Skin of body (tissue), 3 donors: ENCODE measurements at places on chromosomes 12 and 14. TPM values are rescaled to one million over a fixed set of nuclear protein-coding genes. Genes with fewer than 3 reads are reported as not detected.
A peak's percentile ranks its signal among the peaks of the same experiment; 100 is the strongest.

DNA sequence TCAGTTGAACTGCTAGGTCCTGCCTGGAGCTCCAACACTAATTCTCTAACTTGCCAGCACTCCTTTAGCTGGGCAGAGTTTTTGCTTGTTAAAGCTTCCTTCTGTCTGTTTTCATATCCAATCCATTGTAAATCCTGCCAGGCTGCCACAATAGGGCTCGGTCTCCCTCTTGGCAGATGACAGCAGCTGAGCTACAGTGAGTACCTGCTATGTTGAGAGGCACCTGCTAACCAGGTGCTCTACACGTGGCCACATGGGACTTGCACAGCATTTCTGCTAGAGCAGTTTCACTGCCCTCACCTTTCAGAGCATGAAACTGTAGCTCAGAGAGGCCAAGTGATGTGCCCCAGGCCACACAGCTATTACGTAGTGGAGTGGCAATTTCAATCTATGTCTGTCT, 106.6 kb upstream of the NOS1 start:
- DNase-seq, result no peak

GRCh38 chr14:90533591-90534021, 136.8 kb downstream of the CALM1 start:
- DNase-seq, result no peak

- DNase-seq, result no peak
These were observed 120.1 kb upstream of the NPAS3 start for GRCh38 chr14:32818581-32818980.

DNA sequence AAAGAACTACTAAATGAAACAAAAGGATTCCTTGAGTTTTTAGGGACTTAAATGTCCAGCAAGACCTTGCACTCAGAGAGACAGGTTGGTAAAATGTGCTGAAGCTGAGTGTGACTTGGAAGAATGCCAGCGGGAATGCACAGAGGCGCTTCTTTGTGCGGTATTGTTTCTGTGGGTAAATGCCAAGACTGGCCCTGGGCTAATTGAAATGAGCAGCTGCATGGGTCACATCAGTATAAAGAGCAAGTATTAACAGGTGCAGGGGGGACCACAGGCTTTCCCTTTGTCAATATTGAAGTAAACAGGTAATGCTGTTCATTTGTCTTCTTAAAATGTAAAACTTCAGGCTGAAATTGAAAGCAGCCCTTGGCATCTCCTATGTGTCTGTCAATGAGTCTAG, 74.3 kb downstream of the LMO3 start:
- DNase-seq, result no peak

DNA sequence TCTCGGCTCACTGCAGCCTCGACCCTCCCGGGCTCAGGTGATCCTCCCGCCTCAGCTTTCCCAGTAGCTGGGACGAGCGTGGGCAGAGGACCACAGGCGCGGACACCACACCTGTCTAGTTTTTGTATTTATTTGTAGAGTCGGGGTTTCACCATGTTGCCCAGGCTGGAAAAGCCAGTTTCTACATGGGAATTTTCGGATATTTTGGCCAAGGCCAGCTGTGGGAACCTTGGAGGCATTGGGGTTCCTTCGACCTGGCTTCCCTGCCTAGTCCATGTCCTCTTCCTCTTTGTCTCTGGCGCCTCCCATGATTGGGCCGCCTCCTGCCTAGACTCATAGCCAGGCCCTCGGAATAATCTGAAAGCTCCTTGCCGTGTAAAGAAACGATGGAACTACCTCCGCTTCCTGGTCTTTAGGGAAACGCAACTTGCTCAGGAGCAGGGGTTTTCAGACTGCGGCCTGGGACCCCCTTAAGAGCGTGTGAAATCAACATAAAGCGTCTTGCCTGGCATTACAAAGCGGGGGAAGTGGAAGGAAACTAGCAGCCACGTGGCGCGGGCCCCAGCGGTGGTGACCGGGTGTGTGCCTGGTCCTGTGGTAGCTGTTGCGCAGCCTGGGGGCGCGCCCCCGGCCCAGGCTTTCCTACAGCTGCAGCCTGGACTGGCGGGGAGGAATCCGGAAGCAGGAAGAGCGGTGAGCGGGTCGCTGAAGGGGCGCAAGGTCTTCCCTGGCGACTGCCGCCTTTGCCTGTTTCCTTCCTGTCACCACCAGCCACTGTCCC, 1.4 kb upstream of the HSP90AA1 start:
- DNase-seq, result peak; percentile 44

DNA sequence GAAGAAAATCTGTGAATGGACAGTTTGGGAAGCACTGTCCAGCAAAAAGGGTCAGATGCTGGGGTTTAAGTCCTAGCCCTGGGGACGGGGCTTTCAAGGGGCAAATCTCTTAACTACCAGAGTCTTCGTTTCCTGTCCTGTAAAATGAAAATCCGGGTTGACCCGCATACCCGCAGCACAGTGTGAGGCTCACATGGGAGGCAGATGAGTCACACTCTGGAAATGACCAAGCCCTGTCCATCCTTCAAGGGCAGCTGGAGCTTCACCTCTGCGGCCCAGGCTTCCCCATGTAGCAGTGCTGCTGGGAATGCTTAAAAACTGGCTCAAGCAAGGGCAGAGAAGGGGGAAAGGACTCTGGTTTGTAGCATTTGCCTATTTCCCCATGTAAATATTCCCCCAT, 19.0 kb downstream of the FAM181A start:
- DNase-seq, result no peak

GRCh38 chr14:60087668-60088067, 4.1 kb upstream of the PCNX4 start:
- no peak for DNase-seq

GRCh38 chr12:49582201-49582600, 14.3 kb upstream of the MCRS1 start:
- no peak for DNase-seq

DNA sequence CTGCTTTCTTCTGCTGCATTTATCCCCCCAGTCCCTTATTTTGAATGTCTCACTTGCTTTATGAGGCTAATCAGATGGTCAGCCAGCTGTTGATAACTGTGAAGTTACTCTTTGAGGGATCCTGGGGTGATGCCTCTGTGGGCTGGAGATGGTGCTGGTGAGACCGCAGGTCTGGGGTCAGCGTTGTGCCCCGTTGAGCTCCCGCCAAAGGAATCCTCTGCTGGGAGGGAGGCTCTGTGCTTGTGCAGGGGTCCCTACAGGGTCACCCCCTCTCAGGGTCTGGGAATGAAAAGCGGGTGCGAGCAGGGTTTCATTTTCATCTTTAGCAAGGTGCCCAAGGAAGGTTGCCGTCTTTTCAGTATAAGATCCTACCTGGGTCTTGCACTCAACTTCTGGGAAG, 161.2 kb upstream of the RTL1 start:
- no peak for DNase-seq

GRCh38 chr12:123614531-123614930, 12.6 kb downstream of the DDX55 start:
- DNase-seq, result no peak

- DNase-seq, result no peak
These were observed 39.8 kb downstream of the ITPK1 start for GRCh38 chr14:93075891-93076290.

GRCh38 chr14:47626151-47627035, 49.0 kb downstream of the MDGA2 start:
- DNase-seq, result no peak

GRCh38 chr14:94473666-94474410, 2.2 kb downstream of the SERPINA9 start:
- no peak for DNase-seq

GRCh38 chr14:20999591-20999990, 498 bp downstream of the SLC39A2 start:
- DNase-seq, result no peak

DNA sequence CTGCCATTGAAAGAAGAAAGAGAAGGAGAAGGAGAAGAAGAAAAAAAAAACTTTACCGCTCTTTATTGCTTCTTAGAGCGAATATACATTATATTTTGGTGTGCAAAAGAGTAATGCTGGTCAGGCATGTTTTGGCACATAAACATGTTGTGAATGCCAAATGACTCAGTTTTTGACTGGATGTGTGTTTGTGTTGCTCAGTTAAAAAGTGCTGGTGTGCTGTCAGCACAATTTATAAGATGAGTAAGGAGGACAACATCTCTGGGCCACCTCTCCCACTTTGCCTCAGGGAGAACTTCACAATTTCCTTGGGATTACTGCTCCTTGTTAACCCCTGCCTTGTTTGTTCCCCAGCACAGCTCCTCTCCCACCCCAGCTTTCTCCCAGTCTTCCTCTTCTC, 584.8 kb downstream of the ETNK1 start:
- DNase-seq, result no peak

DNA sequence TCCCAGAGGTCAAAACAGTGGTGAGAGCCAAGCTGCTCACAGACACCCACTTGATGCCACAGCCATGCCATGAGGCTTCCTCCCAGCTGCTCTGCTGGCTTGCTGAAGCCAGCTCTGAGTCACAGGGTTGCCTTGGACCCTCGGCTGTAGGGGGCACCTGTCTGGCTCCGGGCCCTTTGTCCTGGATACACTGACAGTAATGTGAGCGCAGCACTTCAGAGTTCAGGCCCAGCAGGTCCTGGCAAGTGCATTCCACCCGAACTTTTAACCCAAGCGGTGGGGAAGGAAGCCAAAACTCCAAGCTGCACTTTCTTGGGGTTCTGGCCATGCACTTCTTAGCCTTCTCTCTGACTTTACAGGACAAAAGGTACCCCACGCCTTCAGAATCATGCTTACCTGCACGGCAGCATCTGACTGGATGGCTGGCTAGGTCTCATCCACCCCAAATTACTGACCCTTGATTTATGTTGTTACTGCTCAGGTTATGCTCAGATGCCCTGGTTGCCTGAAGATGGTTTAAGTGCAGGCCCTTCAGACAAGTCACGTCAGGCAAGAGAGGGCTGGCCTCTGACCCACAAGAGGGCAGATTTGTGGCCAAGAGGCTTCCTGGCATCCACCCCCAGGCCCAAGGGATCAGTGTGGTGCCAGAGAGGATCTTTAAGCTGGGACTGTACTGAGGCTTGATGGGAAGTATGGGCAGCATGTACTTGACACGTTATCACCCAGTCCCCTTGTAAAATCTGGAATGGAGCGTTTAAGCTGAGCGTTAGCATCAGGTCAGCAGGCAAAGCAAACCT, 24.8 kb downstream of the SLC25A29 start:
- no peak for DNase-seq

DNA sequence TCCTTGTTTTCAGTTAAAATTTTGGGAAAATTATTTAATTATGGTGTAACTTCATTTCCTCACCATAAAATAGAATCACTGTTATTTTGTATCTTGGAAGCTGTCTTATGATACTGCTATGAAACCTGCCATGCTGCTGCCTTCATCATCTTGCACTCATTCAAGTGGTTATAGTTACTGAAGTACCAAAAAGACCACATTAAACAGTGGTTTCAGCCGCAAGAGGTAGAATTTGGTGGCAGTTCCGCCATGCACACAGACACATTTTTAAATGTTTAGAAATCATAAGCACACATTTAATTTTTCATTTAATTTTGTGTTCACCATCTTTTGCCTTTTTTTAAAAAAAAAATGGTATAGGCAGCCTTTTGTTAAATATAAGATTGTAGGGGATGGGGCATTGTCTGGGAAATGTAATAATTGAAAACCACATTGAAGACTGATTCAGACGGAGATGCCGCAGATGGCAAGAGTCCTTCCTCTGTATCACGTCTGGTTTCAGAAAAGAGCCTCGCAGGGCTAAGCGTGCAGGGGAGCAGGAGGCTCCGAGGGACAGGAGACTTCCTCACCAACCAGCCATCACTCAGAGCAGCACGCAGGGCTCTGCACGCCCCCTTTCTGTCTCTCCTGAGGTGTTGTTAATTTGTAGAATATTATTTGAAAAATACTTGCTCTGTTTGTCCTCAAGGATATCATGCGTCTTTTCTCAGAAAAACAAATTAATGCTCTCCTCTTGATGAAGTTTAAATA, 115.2 kb upstream of the PELI2 start:
- no peak for DNase-seq

GRCh38 chr12:79834712-79835376, 100.1 kb downstream of the PPP1R12A start:
- no peak for DNase-seq

GRCh38 chr14:69354383-69355153, 43.5 kb downstream of the ERH start:
- no peak for DNase-seq

- DNase-seq, result no peak
These were observed 94.1 kb downstream of the MSRB3 start for GRCh38 chr12:65372574-65372973.

GRCh38 chr12:75814851-75815754, 216.5 kb downstream of the PHLDA1 start:
- DNase-seq, result peak; percentile 98

- DNase-seq, result peak; percentile 89
These were observed 6.4 kb downstream of the SLC48A1 start for GRCh38 chr12:47779301-47779942.

DNA sequence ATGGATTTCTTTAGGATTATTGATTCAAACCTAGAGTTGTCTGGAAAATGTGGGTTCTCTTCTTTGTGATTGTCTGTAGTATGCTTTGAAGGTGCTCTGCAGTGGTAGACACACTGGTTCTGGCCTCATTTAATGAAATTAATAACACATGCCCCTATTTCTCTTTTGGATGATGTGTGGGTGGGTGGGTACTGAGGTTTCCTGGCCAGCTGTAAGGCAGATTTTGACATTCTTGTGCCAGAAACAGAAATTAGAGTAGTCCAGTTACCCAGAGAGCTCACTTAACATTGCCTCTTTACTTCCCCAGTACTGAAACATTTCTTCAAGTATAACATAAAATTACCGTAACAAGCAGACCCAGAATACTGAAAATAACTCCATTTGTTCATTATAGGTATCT, 14.4 kb downstream of the TSFM start:
- peak; percentile 27 for DNase-seq

- no peak for DNase-seq
These were observed 140.5 kb downstream of the KCNA5 start for GRCh38 chr12:5184186-5184585.

The IL22 gene
- not detected for total RNA-seq

The PCED1B gene
- total RNA-seq, result 0.49 TPM

The SIX1 gene
- 4.6 TPM for total RNA-seq

The PRPH gene
- 0.99 TPM for total RNA-seq

The RNASE4 gene
- 31.1 TPM for total RNA-seq

The KRT77 gene
- total RNA-seq, result 110 TPM

The CLEC4C gene
- total RNA-seq, result 0.30 TPM

The SPIC gene
- total RNA-seq, result not detected

The HHIPL1 gene
- 0.99 TPM for total RNA-seq

The CMAS gene
- total RNA-seq, result 30.7 TPM

The SCNN1A gene
- 10.2 TPM for total RNA-seq

The SLCO1C1 gene
- total RNA-seq, result 2.1 TPM

The STAT2 gene
- 125 TPM for total RNA-seq

The ATG14 gene
- 14.7 TPM for total RNA-seq

The LIMA1 gene
- total RNA-seq, result 84.0 TPM

The CLEC4E gene
- 0.79 TPM for total RNA-seq

The MFAP5 gene
- 125 TPM for total RNA-seq

The LRRC10 gene
- 0.10 TPM for total RNA-seq
